Activated naive CD8-positive, alpha-beta T cell treated with anti-CD3 and anti-CD28 coated beads for 36 hours (primary cell): ENCODE measurements at places on chromosomes 1 and 21. TPM values are rescaled to one million over a fixed set of nuclear protein-coding genes. Genes with fewer than 3 reads are reported as not detected.
A peak's percentile ranks its signal among the peaks of the same experiment; 100 is the strongest.

DNA sequence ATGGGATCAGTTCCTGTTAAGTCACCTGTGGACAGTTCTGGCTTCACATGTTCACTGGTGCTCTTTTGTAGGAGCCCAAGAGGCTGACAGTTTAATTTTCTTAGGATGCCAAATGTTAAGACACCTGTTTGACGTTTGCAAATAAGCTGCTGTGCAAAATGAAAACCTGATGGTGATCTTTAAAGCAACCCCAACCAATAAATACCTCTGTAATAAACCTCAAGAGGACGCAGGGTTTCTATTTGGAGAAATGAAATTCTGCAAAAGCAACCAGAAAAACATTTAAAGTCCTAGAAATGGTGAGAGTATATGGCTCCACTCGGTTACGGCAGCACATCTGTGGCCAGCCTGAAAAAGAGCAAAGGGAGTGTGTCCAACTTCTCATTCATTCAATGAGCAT is 5.7 kb upstream of the RHEX start:
- H3K27ac ChIP-seq = no peak overlapping the region
- H3K4me1 ChIP-seq = peaks cover 34% of the 10 kb centered on the region
- no peak overlapping the region for H3K4me3 ChIP-seq
- no peaks in the 10 kb centered on the region for H3K36me3 ChIP-seq

Gene ZNF695
- total RNA-seq = 0.68 TPM

Gene SLAMF7
- 162 TPM for total RNA-seq

GRCh38 chr1:157439302-157439954 is 112.9 kb downstream of the FCRL5 start:
- no peak overlapping the region for H3K27ac ChIP-seq
- DNase-seq = no peak
- no peaks in the 10 kb centered on the region for H3K36me3 ChIP-seq
- H3K4me1 ChIP-seq = no peaks in the 10 kb centered on the region
- H3K4me3 ChIP-seq = no peak overlapping the region

GRCh38 chr1:93620172-93620840 is 61.3 kb downstream of the BCAR3 start:
- H3K4me1 ChIP-seq = peaks cover 14% of the 10 kb centered on the region
- H3K27me3 ChIP-seq = no peaks in the 10 kb centered on the region
- H3K4me3 ChIP-seq = no peak overlapping the region
- H3K27ac ChIP-seq = no peak overlapping the region

Gene LRRC7
- not detected for total RNA-seq

GRCh38 chr1:229913489-229913888 is 153.5 kb upstream of the GALNT2 start:
- no peak for DNase-seq
- no peak overlapping the region for H3K27ac ChIP-seq
- H3K27me3 ChIP-seq = peaks cover 6% of the 10 kb centered on the region
- no peaks in the 10 kb centered on the region for H3K4me1 ChIP-seq

GRCh38 chr1:27356619-27357280 is 10.0 kb downstream of the MAP3K6 start:
- H3K36me3 ChIP-seq = peaks cover 4% of the 10 kb centered on the region
- peak overlapping the region; percentile 65 for H3K4me3 ChIP-seq
- H3K27me3 ChIP-seq = peaks cover 4% of the 10 kb centered on the region
- DNase-seq = peak; percentile 57
- H3K27ac ChIP-seq = peak overlapping the region; percentile 63
- H3K4me1 ChIP-seq = peaks cover 37% of the 10 kb centered on the region

GRCh38 chr1:67376381-67376780 is 53.8 kb downstream of the SERBP1 start:
- H3K27me3 ChIP-seq = no peaks in the 10 kb centered on the region
- H3K36me3 ChIP-seq = peaks cover 52% of the 10 kb centered on the region
- peaks cover 4% of the 10 kb centered on the region for H3K4me1 ChIP-seq
- H3K27ac ChIP-seq = no peak overlapping the region

DNA sequence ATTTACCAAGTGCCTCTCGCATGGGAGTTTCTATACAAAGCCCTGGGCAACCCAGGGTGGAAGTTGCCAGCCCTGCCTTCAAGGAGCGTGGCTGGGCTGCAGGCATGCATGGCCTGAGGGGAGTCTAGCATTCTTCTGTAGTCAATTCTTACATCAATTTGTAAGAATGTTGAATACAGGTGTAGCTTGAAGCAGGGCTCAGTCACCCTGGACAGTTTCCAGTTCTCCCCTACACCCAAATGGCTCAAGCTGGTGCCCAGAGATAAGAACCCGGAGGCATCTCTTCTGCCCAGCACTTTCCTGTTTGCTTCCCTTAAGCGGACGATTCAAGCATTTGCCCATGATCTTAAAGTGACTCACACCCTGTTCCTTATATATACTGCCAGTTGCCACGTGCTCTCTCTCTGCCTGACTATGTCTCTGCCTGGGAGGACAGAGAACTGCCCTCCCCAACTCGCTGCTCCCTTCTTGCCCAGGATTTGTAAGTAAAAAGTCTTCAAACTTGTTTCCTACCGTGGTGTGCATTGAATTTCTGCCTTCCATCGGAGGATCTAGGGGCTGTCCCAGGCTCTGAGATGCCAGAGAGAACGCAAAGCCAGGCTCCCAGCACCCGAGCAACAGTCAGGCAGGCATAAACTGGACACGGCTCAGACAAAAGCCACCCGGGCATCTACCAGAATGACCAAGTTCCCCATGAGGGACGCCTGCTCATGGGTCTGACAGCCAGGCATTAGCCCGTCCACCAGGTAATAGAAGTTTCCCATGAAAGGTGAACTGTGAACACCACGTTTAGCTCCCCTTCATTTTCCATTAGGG is 50.9 kb upstream of the AJAP1 start:
- no peak for DNase-seq
- peaks cover 12% of the 10 kb centered on the region for H3K27me3 ChIP-seq
- H3K27ac ChIP-seq = no peak overlapping the region

Gene EPHA10
- total RNA-seq = not detected

DNA sequence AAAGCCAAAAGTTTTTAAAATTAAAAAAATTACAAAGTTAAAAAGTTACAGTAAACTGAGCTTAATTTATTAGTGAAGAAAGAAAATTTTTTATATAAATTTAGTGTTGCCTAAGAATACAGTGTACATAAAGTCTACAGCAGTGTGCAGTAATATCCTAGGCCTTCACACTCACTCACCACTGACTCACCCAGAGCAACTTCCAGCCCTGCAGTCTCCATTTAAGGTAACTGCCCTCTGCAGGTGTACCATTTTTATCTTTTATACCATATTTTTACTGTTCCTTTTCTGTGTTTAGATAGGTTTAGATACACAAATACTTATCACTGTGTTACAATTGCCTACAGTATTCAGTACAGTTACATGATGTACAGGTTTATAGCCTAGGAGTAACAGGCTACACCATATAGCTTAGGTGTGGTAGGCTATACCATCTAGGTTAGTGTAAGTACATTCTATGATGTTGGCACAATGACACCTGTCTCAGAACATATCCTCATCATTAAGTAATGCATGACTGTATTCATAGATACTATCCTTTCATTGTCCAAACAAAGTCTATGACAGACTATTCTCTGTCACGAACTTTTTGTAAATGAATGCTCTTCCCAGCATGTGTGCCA is 78.6 kb upstream of the PBX1 start:
- DNase-seq = no peak
- no peak overlapping the region for H3K27ac ChIP-seq
- no peak overlapping the region for H3K4me3 ChIP-seq
- peaks cover 3% of the 10 kb centered on the region for H3K27me3 ChIP-seq

GRCh38 chr1:8408151-8408839 is 90.4 kb downstream of the SLC45A1 start:
- H3K4me3 ChIP-seq = no peak overlapping the region
- peaks cover 31% of the 10 kb centered on the region for H3K36me3 ChIP-seq
- H3K4me1 ChIP-seq = peaks cover 52% of the 10 kb centered on the region
- no peaks in the 10 kb centered on the region for H3K27me3 ChIP-seq
- no peak overlapping the region for H3K27ac ChIP-seq
- no peak for DNase-seq

DNA sequence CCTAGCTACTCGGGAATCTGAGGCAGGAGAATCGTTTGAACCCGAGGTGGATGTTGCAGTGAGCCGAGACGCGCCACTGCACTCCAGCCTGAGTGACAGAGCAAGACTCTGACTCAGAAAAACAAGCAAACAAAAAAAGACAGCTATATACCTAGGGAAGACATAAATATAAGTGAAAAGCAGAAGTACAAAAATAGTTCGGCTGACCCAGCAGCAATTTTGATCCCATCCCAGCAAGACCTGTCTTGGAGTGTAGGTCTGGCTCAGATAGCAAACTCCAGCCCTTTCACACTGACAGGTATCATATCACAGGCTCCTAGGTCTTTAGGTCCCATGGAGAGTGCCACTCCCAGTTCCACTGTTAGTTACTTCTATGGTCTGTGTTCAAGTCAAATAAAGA is 14.6 kb downstream of the MTX1 start:
- no peak overlapping the region for H3K27ac ChIP-seq
- no peak for DNase-seq
- no peak overlapping the region for H3K4me3 ChIP-seq
- peaks cover 33% of the 10 kb centered on the region for H3K4me1 ChIP-seq
- no peaks in the 10 kb centered on the region for H3K27me3 ChIP-seq

Gene BARHL2
- not detected for total RNA-seq

- no peaks in the 10 kb centered on the region for H3K4me1 ChIP-seq
- H3K27me3 ChIP-seq = no peaks in the 10 kb centered on the region
- no peaks in the 10 kb centered on the region for H3K36me3 ChIP-seq
- no peak overlapping the region for H3K4me3 ChIP-seq
- H3K27ac ChIP-seq = no peak overlapping the region
Observed at GRCh38 chr1:161287482-161288054, 22.2 kb downstream of the MPZ start.

Gene NID1
- 0.08 TPM for total RNA-seq

- peaks cover 6% of the 10 kb centered on the region for H3K4me1 ChIP-seq
- DNase-seq = no peak
- peaks cover 15% of the 10 kb centered on the region for H3K36me3 ChIP-seq
Observed at GRCh38 chr1:226373376-226373775, 34.5 kb downstream of the PARP1 start.

Gene MKNK1
- 23.0 TPM for total RNA-seq

DNA sequence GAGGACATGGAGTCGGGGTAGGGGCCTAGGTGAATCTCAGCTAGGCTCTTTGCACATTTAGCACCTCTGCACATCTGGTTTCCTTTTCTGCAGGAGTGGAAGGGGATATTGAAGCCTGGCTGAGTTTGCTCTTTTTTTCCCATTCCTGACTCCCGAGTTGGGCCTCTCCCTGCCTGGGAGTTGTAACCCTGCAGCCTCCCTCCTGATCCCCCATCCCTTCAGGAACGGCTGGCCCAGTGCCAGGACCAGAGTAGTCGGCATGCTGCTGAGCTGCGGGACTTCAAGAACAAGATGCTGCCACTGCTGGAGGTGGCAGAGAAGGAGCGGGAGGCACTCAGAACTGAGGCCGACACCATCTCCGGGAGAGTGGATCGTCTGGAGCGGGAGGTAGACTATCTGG is 836 bp downstream of the OLFML3 start:
- no peak for DNase-seq
- peaks cover 37% of the 10 kb centered on the region for H3K4me1 ChIP-seq
- H3K36me3 ChIP-seq = peaks cover 2% of the 10 kb centered on the region
- no peak overlapping the region for H3K4me3 ChIP-seq

DNA sequence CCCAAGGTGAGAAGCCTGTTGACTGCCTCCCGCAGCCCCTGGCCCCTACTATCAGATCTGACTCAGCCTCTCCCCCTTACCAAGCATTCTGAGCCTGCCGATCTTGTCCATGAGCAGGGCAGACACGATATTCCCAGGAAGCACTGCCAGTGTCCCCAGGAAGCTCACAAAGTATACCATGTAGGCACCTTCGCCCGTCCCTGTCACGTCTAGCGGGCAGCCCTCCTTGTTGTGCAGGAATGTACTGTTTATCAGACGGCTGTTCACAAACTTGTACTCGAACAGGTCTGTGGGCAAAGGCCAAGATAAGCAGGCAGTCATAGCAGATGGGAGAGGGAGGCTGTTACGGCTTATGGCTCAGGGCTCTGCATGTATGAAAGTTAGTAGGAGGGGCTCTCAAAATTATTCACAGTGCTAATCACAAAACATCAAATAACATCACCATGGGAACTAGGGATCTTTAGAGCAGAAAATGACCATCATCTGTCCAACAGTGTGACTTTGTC is 7.3 kb downstream of the BOLA1 start:
- H3K36me3 ChIP-seq = peaks cover 14% of the 10 kb centered on the region
- H3K4me3 ChIP-seq = no peak overlapping the region
- no peaks in the 10 kb centered on the region for H3K4me1 ChIP-seq

Gene UTS2
- 0.19 TPM for total RNA-seq

Gene BACH1
- 23.2 TPM for total RNA-seq

GRCh38 chr1:160911441-160911840 is 26.5 kb upstream of the ITLN1 start:
- no peaks in the 10 kb centered on the region for H3K36me3 ChIP-seq
- DNase-seq = no peak
- H3K4me3 ChIP-seq = no peak overlapping the region
- H3K27me3 ChIP-seq = no peaks in the 10 kb centered on the region

Gene ELAPOR1
- total RNA-seq = 7.7 TPM

- peaks cover 9% of the 10 kb centered on the region for H3K4me1 ChIP-seq
- no peaks in the 10 kb centered on the region for H3K36me3 ChIP-seq
- no peak for DNase-seq
- peak overlapping the region; percentile 77 for H3K4me3 ChIP-seq
- H3K27ac ChIP-seq = peak overlapping the region; percentile 22
Observed at GRCh38 chr1:30906631-30907441, 1.7 kb downstream of the SDC3 start.

DNA sequence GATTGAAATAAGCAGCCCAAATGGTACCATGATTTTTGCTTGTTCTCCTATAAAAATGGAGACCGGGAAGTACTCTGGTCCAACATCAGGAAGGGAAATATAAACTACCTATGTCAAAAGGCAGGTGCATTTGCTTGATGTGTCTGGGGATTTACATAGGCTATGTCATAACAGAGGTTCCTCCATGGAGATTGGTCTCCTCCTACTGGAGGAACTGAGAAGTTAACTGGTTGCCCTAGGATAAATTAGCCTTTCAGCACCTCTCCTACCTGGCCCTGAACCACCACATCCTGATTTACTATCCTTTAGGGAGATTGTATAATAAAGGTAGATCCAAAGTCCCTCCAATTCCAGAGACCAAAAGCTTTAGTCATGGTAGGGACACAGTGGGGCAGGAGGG is 1109.3 kb upstream of the B3GALT2 start:
- peaks cover 37% of the 10 kb centered on the region for H3K4me1 ChIP-seq
- no peak overlapping the region for H3K4me3 ChIP-seq
- H3K36me3 ChIP-seq = peaks cover 2% of the 10 kb centered on the region
- no peaks in the 10 kb centered on the region for H3K27me3 ChIP-seq
- H3K27ac ChIP-seq = no peak overlapping the region
- no peak for DNase-seq

Gene IVL
- not detected for total RNA-seq

DNA sequence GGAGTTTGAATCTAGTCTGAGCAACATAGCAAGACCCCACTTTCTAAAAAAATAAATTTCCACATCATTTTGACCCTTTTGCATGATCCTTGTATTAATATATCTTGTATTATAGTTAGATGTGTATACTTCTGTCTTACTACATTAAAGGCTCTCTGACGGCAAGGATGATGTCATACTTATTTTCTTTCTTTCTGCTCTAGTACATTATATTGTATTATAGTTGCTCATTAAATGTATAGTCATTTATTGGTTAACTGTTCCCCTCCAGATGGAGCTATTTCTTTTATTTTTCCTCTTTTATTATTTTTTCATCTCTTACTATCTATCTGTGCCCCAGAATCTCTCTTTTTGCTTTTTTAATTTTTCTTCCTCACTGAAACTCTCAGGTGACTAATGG is 15.0 kb upstream of the OLFML2B start:
- peaks cover 5% of the 10 kb centered on the region for H3K4me1 ChIP-seq
- H3K27ac ChIP-seq = no peak overlapping the region
- DNase-seq = no peak

- H3K4me3 ChIP-seq = no peak overlapping the region
- H3K27me3 ChIP-seq = no peaks in the 10 kb centered on the region
- H3K4me1 ChIP-seq = no peaks in the 10 kb centered on the region
- no peak for DNase-seq
- no peak overlapping the region for H3K27ac ChIP-seq
- peaks cover 6% of the 10 kb centered on the region for H3K36me3 ChIP-seq
Observed at GRCh38 chr1:85603086-85603880, 22.7 kb downstream of the CCN1 start.

Gene GBP5
- 186 TPM for total RNA-seq
